Right ventricle myocardium superior (tissue), 1 donor: ENCODE measurements at places on chromosomes 11 and 22. TPM values are rescaled to one million over a fixed set of nuclear protein-coding genes. Genes with fewer than 3 reads are reported as not detected.

The ST14 gene
- 1.8 TPM for total RNA-seq

The PAFAH1B2 gene
- total RNA-seq = 42.6 TPM

The SOX10 gene
- total RNA-seq = 1.2 TPM

The GP1BB gene
- not detected for total RNA-seq

The RFPL1 gene
- not detected for total RNA-seq

The SPI1 gene
- total RNA-seq = 11.1 TPM

The KCNJ1 gene
- not detected for total RNA-seq

The RTCB gene
- 38.5 TPM for total RNA-seq

The TMEM191B gene
- 0.32 TPM for total RNA-seq

The CNTN5 gene
- total RNA-seq = not detected

The CPT1A gene
- 77.1 TPM for total RNA-seq

The C22orf31 gene
- not detected for total RNA-seq

The KRTAP5-1 gene
- total RNA-seq = not detected

The OR51I2 gene
- not detected for total RNA-seq

The DTX4 gene
- 1.7 TPM for total RNA-seq

The OR6T1 gene
- not detected for total RNA-seq

The ENTHD1 gene
- not detected for total RNA-seq

The ADAMTS8 gene
- 0.48 TPM for total RNA-seq

The POTEH gene
- total RNA-seq = not detected

The H19 gene
- total RNA-seq = 420 TPM

The MAPK12 gene
- total RNA-seq = 13.2 TPM

The IL10RA gene
- total RNA-seq = 6.2 TPM

The YAP1 gene
- 73.8 TPM for total RNA-seq

The CALCA gene
- not detected for total RNA-seq

The SLC22A12 gene
- total RNA-seq = not detected
